ENCODE measurements at places on chromosomes 6 and 20. TPM values are rescaled to one million over a fixed set of nuclear protein-coding genes. Genes with fewer than 3 reads are reported as not detected.

PRICKLE4 gene
- total RNA-seq: 0.67 TPM

DNA sequence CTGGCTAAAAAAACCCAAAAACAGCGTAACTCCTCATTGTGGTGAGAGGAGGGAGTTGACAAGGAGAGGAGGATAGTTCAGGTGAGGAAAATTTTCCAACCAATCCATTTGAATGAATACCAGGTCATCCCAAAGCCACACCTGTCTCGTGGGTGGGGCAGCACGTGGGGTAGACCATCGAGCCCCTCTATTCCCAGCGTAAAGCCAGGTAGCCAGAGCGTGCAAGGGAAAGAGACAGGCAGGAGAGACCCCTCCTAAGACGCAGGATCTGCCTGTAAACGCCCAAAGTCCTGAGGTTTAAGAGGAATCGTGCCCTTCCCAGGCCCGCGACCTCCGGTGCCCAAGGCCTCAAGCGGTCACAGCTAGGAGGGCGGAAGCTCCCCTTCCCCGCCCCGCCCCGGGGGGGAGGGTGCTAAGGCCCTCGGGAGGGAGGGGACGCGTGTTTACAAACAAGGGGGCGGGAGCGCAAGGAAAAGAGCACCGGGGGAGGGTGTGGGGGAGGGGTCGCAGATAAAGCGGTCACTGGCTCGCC lies 712 bp downstream of the RXRB start:
- no peak for DNase-seq

GRCh38 chr20:17141568-17141967 lies 85.3 kb upstream of the PCSK2 start:
- DNase-seq: no peak

DNA sequence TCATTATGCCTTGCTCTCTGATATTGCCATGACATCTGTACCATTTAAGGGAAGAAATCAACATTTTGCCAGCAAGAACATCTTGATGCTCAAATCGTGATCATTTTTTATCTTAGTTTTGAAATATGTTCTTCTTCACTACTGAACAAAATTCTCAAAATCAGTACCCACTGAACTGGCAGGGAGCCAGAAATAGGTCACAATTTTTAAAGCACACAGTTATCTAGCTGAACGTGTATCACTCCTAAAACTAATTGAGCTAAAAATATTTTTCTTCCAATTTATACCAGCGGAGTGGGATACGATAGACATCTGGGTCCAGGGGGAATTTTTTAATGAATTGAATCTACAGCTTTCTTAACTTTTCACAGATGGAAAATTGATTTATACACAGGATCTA lies 11.3 kb downstream of the IL17F start:
- no peak for DNase-seq

DNA sequence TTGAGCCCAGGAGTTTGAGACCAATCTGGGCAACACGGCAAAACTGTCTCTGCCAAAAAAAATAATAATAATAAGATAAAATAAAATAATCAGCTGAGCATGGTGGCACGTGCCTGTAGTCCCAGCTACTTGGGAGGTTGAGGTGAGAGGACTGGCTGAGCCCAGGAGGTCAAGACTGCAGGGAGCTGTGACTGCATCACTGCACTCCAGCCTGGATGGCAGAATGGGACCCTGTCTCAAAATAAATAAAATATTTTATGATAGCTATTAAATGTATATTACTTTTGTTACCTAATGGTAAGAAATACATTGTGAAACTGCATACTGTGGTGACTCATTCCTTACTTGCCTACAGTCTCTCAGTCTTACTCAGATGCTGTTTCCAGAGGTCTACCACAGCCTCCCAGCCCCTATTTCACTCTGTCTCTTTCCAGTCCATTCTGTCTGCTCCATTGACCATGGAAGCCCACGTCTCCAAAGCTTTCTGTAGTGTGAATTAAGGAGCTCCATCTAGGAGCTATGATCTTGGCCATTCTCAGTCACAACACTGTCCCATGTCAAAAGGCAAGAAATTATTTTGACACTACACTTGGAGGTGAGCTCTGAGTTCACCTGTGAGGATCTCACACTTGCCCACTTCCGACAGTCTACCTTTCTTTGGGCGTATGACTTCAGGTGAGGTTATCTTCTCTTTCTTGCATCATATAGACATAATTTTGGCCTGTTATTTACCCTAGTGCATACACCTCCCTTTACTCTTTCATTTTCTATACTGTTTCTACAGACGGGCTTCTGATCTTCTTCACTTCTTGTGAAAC lies 22.4 kb upstream of the SNX9 start:
- DNase-seq: no peak

DNA sequence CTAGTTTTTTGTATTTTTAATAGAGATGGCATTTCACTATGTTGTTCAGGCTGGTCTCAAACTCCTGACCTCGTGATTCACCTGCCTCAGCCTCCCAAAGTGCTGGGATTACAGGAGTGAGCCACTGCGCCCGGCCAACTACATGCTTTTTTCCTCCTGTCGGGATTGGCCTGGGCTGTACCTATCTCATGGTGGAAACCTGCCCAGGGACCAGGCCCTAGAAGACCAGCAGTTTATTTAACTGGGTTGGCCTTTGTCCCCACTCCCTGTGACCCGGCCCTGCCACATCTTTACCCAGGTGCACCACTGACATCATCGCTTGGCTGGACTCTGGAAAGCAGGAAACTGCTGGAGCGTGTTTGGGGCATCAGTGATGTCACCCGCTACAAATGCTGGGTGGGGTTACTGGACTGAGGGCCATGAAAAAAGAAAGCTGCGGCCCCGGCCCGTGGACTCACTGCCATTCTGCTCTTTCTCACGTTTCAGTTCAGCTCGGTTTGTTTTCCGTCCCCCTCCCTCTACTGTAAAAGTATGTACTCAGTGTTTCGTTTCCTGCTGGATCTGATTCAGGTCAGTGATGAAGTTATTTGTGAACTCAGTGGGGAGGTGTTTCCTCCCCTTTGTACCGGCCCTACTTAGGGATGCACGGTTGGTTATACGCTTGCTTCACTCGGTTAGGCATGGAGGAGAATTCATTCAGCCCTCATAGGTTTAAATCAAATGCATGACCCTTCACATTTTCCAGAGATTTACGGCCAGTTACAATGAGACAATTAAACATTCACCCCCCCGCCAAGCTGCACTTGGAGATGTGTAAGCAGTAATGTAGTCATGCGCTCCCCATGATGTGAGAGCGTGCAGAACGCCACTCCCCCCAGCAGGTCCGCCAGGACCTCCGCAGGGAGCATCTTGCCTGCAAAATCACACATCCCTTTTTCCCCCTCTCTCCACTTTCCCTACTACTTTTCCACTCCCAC lies 179.3 kb downstream of the MTHFD1L start:
- DNase-seq: no peak

DNA sequence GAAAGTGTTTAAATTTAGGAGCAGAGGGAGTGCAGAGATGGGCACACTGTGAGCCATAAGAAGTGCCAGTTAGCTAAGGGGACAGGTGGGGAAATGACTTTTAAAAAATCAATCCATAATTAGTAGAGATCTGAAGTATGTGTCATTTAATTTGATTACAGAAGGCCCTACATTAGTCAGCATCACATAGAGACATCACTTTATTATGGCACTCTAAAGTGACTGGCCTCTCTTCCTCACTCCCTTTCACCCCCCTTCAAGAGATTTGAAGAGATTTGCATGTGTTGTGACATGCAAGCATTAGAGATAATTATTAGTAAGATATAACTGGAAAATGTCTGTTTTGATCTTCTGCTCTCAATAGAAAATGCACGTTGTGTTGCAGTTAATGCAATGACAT lies 86.7 kb downstream of the SLX4IP start:
- DNase-seq: no peak

DNA sequence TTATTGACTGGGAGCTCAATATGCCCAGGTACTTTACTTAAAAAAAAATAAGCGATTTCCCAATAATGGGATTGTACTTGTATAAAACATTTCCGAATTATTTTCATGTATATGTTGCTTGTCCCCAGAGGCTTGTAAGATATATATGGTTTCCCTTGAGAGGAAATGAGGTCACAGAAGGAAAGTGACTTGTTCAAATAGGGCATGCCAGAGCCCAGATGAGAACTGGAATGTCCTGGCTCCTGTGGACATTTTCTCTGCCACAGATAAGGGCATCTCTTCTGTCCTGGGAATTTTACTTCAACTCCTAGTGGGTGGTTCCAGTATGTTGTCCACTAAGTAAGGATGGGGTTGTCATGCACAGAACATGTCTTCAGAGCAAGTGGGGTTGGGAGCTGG lies 63.0 kb downstream of the LYRM2 start:
- no peak for DNase-seq

DNA sequence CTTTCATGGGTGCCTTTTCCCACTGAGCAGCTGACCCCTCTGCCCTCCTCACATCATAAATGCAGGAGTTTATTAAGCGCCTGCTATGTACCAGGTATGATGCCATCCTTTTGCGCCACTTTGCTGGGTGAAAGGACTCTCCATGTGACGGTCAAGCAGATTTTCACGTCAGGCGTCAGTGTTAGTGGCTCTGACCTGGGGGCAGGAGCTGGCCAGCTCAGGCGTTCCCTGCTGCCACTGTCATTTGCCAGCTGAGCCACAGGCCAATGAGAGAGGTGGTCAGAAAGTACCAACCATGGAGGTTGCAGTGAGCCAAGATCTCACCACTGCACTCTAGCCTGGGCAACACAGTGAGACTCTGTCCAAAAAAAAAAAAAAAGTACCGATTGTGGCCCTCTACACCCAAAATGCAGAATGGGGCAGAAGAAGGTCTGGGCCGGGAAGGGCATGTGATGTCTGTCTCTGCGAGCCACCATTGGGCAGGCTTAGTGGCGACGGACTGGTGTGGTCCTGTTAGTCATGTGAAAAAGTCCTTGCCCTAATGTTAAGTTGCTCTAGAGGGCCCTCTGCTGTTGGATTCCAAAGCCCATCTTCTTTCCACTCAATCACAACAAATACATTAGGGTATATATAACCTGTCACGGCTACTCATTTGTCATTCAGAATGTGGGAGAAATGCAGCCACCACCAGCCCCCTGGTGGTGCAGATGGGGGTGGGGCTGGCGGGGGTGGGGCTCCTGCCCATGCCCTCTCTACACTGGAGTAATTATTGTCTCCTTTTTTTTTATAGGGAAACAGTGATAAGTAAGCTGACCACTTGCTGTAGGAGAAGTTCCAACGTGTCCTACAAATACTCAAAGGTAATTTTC lies 18.4 kb upstream of the SLC22A1 start:
- no peak for DNase-seq

GRCh38 chr20:17491041-17491440 lies 40.1 kb downstream of the BFSP1 start:
- DNase-seq: no peak

DNA sequence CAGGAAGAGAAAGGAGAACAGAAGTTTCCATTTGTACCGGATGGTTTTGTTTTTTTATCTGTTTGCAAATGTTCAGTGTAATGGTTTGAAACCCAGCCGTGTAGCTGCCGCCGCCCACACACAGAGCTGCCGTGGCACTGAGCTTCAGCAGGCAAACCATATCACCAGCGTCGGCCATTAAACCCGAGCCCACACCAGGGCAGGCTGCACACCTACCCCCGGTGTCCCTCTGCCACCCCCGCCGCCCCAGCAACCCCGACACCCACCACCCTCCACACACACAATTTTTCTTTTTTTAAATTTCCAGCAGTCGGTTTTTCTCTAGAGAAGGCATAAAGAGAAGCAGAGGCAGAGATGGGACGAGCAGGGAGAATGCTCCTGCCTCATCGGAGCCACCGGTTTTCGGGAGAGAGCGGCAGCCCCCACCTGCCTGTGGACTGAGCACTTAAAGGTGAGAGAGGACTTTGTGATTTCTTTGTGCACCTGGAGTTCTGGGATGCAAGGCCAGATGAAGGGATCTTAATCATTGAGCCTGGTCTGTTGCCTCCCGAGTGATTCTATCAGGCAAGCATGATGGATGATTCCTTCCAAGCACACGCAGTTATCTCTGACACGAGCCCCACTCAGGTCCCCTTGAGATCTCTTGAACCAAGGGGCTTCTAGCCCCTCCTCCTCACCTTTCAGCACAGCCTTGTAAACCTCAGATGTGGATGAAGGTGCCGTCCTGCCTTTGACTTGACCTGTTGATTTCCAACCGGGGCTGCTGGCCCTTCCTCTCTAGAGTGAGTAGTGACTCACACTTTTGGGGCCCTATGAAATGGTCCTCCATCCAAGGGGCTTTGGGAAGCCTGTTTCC lies 17.5 kb upstream of the ZNF831 start:
- DNase-seq: no peak

DNA sequence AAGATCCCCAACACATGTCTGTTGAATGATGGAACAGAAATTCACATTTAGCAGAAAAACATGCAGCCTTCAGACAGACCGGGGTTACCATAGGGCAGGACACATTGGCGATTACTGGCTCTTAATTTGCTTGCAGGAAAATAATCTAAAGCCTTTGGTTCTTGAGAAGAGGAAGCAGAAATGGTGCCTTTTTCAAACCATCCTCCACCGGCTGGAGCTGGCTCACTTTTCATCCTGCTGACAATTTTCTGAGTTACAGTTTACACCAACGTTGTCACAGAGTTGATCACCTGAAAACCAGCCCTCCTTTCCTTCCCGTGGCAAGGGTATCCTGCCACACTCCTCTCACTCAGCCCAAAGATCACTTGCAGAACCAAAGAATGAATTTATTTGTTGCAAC lies 32.6 kb downstream of the SF3B5 start:
- DNase-seq: no peak

GRCh38 chr20:6269168-6269873 lies 146.5 kb upstream of the FERMT1 start:
- DNase-seq: no peak

DNA sequence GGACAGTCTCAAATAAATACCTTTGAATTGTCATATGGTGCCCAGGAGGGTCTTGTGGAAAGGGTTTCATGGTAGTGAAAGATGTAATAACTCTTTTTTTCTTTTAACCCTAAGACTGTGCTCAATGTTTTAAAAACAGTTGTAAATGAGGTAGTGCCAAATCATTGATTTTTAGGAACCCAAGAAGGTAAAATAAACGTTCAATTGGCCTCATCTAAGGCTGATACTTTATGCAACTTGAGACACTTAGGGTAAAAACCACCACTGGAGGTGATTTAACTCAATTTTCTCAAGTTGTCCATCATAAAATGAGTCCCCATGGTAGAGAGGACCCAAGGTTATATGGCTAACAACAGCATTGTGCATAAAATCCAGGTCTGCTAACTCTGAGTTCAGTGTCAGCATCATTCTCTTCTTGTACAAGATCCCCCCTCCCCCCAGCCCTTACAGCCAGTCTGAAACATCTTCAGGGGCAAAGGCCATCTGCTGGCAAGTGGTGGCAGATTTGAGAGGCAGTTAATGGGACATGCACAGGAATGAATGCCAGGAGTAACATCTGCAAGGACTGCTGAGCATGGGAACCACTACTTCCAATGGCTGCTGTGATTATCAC lies 244.4 kb downstream of the GMPR start:
- no peak for DNase-seq

DNA sequence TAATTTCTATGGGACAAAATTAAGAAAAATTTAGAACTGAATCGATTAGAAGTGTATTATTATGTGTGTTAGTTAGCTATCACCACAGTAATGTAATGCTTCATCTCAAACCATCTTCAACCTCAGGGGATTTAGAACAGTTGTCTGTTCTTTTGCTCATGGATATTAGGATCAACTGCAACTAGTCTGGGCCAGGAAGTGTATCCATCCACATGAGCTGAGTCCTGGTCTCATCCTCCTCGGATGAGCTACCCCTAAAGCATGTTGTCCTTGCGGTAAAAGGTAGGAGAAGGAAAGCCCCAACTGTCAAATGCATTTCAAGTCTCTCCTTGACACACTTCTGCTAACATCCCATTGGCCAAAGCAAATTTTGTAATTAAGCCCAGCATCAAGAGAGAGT lies 537.7 kb downstream of the KIF16B start:
- DNase-seq: no peak

Measured in H1 (cell line).